ENCODE measurements at places on chromosomes 11 and 22.

DNA sequence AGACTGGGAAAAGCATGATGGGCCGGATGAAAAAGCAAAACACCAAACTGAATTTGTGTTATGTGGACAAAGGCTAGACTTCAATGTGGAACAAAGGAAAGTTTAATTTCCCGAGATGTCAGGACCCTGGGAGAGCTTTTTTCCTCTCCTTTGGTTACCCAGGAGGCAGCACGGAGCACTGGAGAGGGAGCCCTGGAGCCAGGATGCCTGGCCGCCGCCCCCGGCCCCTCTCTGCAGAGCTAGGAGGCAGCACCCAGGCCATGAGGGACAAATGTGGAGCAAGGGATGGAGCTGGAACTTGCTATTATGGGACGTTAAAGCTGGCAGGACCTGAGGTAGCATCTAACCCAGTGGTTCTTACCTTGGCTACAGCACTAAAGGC, 108.9 kb downstream of the MORC2 start:
- no peak for DNase-seq

DNA sequence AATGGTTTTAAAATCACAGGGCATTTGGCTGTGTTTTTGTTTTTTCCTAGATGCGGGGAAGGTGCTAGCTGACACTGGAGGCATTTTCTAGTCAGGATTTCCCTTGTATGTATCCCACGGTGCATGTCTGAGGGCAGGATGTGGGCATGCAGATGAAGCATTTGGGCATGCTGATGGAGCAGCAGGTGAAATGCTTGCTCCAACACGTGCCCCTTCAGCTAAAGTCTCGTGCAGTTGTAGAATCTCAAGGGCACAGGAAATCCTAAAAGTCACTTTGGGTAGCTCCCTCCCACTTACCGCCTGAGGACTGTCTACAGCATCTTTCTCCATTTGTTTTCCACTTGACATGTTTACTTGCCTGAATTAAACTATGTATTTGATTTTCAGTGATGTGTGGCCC, 429.4 kb upstream of the B3GAT1 start:
- DNase-seq, result no peak

DNA sequence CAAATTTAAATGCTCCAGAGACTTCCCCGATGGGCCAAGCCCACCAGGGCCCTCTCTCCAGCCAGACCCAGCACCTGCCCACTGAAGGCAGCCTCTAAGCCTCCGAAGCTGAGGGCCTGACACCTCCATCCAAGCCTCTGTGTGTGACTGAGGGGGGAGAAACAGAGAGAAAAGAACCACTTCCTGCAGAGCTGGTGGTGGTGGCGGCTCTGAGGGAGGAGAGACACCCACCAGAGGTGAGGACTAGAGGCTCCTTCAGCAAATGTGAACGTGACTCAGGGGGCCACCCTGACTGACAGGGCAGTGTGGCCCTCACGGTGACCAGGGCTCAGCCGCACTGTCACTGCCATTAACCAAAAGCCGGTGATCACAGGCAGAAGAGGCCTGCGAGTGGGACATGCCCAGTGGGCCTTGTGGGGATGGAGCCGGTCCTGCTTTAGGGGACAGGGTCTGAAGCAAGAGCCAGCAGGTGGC, 31.0 kb upstream of the CD5 start:
- DNase-seq, result no peak

DNA sequence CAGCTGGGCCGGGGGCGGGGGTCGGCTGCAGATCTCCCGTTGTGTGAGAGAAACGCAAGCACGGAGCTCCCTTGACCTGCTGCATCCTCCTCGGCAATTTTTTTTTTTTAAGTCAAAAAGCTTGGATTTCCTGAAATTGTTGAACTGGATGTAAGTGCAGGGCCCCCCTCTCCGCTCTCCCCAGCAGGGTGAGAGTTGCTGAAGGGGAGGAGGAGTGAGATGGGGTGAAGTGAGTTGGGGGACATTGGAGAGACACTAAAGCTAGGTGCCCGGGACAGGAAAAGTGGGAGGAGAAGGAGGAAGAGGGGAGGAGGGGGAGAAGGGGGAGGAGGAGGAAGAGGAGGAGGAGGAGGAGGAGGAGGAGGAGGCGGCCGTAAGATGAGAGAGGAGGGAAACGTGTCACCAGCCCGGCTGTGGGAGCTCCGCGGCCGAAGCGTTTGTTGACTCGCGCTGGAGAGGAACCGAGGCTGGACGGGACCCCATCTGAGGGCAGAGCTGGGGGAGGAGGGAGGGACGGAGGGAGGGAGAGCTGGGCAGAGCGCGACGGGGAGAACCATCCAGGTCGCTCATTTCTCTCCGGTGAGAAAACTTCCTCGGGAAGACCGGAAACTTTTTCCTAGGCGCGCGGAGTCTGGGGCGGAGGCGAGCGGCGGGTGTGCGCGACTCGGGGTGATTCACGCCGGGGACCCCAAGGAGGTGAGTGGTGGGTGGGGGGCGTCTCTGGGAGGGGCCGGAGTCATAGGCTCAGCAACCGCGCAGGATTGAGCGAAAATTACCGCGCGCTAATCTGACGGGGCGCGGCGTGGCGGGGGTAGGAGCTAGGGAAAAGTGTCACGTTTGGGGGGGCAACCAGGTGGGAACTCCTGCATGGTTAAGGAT, 80.2 kb downstream of the PRR5L start:
- DNase-seq, result no peak

DNA sequence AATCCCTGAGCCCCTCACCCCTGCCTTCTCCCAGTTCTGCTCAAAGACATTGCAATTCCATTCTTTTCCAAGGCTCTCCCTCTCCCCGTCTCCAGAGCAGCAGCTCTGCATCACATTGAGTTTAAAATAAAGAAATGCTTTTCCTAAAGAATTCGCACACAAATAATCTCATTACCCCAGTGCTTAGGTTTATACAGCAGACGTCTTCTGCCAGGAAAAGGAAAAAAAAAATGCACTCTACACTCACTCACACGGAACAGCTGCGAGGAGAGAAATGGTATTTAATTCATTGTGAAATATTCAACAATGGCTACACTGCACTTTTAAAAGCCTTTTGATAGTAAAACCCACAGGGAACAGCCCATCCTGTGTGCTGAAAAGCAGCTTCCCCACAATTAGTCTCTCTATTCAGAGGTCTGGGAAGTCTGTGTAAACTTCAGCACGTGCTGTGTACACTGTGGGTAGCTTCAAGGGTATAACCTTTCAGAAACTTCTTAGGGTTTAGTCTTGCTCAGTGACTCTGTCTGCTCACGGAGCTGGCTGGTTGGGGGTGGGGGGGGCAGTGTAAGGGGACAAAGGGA, 42.8 kb downstream of the ETS1 start:
- no peak for DNase-seq

DNA sequence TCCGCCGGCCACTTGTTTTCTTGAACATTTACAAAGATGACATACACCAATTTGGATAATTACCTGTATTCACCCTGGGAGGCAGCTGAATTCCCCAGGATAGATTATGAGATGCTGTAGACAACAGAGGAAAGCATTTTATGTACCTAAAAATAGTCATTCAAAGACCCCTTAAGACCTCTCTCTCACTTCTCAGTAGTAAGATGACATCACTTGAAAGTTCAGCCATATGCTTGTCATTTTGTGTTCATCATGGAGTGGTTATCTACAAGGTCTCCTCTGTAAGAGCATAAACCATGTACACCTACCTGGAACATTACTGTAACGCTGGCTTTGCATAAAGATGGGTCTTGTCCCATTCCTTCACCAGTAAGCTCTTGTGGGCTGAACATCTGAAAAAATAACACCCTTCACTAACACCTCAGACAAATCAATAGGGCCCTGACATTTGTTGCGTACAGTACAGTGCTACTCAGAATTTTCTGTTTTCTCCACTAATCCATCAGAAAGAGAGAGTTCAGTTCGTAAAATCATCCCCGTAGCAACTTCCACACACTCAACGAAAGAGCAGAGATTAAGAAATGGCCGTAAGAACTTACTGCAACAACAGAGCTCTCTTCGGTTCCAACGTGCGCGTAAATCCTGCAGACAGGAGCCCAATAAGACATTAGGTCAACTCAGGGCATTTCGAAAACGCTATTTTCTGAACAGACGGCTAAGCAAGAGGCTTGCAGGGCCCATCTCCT, 15.6 kb upstream of the WDR74 start:
- DNase-seq, result no peak

DNA sequence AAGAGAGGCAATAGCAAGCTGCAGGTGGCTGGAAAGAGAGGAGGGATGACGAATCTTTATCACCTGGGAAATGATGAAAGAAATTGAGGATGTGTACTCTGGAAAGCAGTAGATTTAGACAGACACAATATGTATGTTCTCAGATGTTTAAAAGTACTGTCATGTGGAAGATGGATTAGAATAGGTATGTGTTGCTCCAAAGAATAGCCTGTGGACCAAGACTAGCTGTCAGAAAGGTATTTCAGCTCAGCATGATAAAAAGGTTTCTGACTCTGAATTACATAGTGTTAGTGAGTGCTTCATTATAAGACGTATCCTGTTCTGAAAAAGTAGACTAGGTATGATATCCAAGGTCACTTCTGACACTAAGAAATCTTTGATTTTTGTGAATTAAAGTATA, 322.4 kb downstream of the CNTN5 start:
- DNase-seq, result no peak

DNA sequence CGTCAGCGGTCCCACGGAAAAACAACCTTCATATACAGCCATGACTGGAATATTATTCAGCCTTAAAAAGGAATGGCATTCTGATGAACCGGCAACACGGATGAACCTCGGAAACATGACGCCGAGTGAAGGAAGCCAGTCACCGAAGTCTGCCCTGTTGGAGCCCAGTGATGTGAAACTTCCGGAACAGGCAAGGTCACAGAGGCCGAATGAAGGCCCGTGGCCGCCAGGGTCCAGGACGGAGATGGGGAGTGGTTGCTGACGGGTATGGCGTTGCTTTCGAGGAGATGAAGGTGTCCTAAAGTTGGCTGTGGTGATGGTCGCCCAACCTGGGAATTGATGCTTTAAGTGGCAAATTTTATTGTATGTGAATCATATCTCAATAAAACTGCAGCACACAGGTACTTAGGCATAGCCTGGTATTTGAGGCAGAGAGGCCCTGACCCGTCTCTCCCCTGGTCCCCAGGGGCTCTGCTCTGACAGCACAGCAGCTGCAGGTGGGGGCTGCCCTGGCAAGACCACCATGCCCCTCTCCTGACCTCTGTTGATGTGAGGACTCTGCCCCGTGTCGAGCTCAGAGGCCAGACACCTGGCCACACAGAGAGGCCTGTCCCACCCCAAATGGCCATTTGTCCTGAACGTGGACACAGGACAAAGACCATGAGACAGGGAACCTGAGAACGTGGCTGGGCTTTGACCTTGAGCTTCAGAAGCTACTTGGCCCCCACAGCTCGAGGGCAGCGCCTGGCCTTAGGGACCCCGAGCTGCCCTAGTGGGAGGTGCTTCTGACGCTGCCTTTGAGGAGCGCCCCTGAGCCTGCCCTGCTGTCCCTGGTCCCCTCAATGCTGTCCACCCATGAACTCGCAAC, 1090.8 kb downstream of the BRD1 start:
- no peak for DNase-seq

DNA sequence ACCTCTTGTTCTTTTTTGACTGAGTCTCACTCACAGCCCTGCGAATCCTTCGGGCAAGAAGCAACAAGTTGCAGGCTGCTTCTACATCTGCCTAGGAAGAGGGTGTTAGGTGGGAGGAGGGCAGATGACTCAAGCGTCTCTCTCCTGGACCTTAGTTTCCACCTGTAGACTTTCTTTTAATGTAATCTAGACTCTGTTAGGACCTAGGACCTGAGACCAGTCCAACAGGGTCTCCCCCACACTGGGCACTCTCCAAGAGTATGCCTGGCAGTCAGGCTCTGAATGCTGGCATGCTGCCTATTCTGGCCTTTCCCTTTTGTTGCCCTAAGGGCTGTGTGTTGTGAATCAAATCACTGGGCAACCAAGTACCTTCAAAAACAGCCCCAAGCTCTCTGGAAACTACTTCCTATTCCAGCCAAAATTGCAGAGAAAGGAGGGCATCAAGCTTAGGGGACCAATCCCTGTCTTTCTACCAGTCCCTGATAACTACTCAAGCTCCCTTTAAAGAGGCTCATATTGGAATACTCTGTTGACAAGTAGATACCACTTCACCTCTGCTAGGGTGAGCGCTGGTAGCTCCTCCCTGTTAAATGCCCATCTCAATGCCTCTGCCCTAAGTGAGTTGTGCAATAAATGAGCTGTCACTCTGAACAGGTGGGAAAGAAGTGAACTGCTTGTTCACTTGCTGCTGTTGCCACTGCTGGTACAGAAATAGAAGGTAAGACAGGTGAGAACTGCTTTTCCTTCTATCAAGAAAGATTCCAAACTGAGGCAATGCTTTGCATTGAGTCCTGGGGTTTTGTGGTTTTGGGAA, at the start of gene BBOX1:
Gene BBOX1 (plus strand): TSS at position 514 of the 814 bp plus-strand sequence. CDS start 14,616 bp downstream, outside the sequence.
- DNase-seq, result no peak
